ENCODE measurements at places on chromosomes 2 and 18.
A peak's percentile ranks its signal among the peaks of the same experiment; 100 is the strongest.

DNA sequence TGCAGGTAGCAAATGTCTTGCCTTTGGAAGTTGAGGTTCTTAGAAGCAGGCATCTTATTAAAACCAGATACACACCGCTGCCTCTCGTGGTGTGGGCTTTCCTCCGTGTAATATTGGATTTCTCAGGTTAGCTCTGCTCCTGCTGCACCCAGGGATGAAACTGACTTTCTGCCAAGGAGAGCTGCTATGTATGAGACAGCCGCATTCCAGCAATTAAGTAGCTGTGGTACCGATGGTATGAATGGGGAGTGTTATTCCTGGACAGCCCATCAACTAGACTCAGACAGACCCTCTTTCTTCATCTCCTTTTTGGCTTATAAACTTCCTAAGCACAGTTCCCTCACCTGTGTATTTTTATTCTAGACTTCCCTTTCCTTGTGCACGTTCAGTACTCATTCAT, 6.8 kb upstream of the EHD3 start:
- DNase-seq, result no peak

- no peak for DNase-seq
Measured at GRCh38 chr2:6103949-6104348, 411.8 kb downstream of the SOX11 start.

GRCh38 chr2:181363164-181363563, 94.0 kb upstream of the ITGA4 start:
- DNase-seq, result no peak

GRCh38 chr18:53387581-53387980, 836.9 kb downstream of the MBD2 start:
- DNase-seq, result no peak

- no peak for DNase-seq
Measured at GRCh38 chr2:197431858-197432257, 3.0 kb downstream of the SF3B1 start.

GRCh38 chr18:50559752-50560680, at the start of gene MAPK4:
TSS of gene MAPK4 (plus strand) at chr18:50560087. CDS start at chr18:50663959, 103,872 bp downstream.
- DNase-seq, result peak; percentile 61

DNA sequence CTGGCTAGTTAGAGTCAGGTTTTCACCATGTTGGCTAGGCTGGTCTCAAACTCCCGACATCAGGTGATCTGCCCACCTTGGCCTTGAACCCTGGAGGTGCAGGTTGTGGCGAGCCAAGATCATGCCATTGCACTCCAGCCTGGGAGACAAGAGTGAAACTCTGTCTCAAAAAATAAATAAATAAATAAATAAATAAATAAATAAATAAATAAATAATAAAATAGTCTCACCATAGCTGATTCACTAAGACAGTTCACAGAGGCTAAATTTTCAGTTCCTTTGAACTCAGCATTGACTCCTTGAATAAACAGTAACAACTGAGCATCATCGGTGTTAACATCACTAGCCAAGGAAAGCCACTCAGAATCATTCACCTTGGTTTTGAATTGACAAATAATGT, 32.7 kb downstream of the GNAL start:
- no peak for DNase-seq

DNA sequence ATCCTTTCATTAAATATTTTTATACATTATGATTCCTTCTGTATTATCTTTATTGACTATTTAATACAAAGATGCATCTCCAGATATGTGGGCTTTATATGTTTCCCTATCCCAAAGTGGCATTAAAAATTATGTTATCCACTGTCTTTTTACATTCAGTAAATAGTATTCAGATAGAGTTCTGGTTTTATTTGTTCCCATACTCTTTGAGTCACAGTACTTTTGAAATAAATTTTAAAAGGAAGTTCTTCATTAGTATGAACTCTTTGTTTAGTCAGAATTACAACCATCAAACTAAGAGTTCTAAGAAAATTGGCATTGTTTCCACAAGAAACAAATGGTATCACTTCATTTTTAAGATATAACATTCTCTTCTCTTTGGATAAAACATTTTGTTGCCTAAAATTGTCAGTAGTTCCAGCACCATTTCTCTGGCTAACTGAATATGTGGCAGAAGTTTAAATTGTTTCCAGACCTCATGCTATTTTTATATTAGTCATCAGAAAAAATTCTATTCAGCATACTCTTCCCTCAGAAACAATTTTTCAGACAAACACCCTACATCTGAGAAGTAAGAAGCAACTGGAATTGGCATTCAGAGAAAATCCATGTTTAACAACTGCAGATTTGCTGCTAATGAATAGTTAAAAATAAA, 88.5 kb upstream of the COL5A2 start:
- DNase-seq, result no peak

DNA sequence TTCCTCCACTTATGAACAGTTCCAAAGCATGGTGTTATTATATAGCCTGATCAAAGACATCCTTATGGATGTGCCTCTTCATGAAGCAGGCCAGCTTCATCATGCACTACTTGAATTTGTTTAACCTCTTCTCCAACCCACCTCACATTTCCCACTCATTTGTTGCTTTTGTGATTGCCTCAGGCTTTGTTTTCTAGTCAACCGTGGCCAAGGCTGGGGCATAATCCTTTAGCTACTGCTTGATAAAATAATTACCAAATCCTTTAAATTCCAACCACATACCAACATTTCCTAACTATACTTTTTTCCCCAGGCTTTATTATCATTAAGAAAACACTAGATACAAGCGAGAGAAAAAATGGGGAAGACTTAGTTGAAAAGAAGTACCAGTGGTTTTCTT, 39.6 kb upstream of the SCN1A start:
- no peak for DNase-seq

DNA sequence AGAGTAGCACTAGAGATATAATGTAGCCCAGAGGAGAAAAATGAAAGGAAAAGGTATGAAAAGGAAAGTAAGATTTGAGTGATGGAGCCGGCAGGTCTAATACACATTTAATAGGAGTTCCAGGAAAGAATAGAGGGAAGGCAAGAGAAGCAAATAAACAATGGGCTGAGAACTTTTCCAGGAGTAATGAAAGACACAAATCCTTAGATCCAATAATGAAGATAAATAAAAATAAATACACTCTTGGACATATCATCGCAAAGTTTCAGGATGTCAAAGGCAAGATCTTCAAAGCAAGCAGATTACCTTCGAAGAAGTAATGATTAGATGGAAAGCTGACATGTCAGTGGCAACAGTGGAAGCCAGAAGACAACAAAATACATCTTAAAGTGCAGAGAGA, 102.0 kb upstream of the YWHAQ start:
- no peak for DNase-seq

DNA sequence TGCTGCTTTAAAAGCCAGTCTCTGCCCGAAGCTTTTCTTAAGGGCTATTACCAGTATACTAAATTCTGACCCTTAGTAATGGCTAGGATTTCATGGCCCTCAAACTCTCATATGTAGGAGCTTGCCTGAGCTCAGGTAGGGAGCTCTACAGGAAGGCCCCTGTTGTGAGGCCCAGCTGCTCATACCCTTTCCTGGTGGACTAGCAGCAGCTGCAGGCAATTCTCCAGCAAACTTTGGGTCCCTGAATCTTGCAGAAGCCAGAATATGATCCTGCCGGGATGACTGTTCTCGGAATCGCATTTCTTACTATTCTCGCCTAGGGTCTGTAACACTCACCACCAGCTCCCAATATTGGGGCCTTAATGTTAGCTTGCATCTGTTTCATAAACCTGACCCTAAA, 106.4 kb upstream of the SERTAD2 start:
- DNase-seq, result no peak

- DNase-seq, result no peak
Measured at GRCh38 chr2:137676346-137676745, 287.9 kb upstream of the HNMT start.

- DNase-seq, result no peak
Measured at GRCh38 chr2:205976120-205976814, 109.7 kb downstream of the INO80D start.

DNA sequence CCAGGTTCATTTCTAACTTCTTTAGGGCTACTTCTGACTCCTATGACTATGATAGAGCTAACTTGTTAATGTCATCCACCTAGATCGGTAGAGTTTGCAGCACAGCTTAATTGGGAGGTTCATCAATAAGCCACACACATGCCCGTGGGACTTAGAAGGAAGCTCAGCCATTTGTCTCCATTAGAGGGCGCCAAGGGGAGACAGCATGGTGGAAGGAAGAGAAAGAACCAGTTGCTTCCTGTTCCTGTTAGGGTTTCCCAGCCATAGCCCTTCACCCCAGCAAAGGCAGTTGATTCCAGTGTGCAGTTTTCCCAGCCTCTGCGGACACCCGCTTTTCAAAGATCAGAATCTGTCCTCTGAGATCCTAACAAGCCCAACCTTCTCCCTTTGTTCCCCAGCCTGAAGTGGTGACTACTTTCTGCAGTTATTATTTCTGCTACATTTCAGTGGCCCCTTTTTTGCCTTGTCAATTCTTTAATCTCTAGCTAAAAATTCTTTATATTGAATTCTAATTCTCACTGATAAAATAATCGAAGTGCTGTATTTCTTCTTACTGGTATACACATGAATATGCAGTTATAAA, 30.3 kb downstream of the MAIP1 start:
- DNase-seq, result no peak

- DNase-seq, result no peak
Measured at GRCh38 chr2:8365331-8365910, 316.4 kb upstream of the ID2 start.

- no peak for DNase-seq
Measured at GRCh38 chr2:64595397-64596176, 58.1 kb downstream of the SERTAD2 start.

All from suprapubic skin (tissue), 4 donors.